ENCODE measurements at places on chromosomes 16 and 17.

- no peak for DNase-seq
Measured at GRCh38 chr16:52089476-52089875, 457.5 kb downstream of the TOX3 start.

DNA sequence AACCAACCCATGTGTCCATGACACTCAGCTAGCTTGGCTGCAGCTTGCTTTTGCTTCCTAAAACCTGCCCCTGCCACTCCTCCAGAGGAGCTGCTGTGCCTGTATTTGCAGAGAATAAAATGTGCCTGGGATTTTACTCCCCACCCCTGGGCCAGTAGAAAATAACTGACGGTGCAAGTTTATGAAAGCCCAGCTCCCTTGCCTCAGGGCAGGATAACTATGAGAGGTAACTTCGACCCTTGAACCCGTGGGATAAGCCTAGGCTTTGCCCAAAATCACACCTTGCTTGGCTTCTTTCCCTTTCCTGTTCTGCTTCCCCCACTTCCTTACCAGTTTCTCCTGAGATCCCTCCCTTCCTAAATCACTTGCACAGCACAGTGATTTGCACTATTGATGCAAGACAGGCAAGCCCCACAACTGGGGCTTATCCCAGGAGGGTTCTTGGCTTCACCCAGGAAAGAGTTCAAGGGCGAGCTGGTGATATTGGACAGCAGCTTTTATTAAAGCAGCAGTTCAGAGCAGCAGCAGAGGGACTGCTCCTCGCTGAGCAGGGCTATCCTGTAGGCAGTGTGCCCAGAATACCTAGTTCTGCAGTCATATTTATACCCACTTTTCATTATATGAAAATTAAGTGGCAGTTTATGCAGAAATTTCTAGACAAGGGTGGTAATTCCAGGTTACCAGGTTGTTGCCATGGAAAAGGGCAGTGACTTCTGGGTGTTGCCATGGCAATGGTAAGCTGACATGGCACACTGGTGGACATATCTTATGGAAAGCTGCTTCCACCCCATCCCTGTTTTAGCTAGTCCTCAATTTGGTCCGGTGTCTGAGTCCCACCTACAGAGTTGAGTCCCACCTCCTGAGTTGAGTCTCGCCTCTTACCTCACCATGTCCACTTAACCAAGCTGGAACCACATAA lies 6.3 kb upstream of the ERCC4 start:
- DNase-seq = no peak

DNA sequence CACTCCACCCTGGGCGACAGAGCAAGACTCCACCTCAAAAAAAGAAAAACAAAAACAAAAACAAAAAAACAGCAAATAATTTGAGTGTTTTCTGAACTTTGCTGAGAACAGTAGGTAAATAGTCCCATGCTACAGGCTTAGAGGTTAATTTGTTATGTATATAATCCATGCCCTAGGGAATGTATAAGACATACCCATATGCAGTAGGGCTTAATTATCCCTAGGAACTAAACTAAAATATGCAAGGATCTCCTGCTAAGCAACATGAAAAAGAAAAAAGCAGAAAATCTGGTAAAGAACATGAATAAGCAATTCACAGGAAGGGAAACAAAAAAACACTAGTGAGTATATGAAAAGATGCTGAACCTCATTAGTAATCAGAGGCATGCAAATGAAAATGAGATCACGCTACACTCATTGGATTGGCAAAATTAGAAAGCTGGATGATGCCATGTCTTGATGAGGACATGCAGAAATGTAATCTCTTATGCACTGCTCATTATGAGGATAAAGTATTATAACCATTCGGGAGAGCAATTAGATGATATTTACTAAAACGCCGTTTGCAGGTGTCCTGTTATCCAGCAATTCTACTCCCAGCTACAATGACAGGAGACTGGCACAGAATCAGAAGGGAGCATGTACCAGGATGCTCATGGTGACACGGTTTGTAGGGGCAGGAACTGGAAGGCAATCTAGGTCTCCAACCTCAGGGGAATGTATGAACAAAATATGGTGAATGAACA lies 5.6 kb downstream of the KCTD13 start:
- no peak for DNase-seq

DNA sequence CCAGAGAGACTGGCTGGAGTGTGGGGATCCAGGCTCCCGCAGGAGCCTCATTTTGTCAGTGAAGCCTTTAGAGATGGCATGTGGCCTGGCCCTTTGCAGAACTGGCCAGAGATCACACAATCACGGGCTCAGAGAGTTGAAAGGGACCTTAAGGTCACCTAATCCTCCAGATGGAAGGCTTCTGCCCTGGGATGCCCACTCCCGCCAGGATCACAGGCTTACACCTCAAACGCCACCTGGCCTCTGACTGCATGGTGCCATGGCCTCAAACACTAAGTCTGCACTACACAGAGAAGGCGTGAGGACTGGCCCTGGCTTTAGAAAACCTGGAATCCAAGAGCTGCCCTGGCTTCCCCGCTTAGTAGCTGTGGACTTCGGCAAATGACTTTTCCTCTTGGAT lies 306.8 kb upstream of the CCL2 start:
- DNase-seq = no peak

- no peak for DNase-seq
Measured at GRCh38 chr16:88329726-88330700, 52.7 kb upstream of the ZNF469 start.

GRCh38 chr16:26806657-26807056 lies 260.1 kb upstream of the C16orf82 start:
- no peak for DNase-seq

DNA sequence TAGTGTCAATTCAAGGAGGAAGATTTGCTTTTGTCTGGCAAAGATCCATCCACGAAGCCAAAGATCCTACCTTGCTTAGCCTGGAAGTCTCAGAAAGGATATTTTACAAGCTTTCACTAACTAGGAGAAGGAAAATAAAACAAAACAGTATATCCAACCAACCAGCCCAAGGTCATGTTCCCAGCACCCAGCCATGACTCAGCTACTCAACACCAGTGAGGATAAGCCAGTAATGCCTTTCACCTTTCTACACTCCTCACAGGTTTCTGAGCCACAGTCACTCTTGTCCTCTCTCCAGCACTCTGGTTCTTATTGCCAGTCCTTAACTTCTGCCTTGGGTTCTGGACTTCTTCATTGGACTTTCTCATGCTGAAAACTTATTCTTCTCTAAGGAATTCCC lies 116.2 kb downstream of the CDH11 start:
- no peak for DNase-seq

- no peak for DNase-seq
Measured at GRCh38 chr17:17545031-17545820, 46.3 kb downstream of the PEMT start.

DNA sequence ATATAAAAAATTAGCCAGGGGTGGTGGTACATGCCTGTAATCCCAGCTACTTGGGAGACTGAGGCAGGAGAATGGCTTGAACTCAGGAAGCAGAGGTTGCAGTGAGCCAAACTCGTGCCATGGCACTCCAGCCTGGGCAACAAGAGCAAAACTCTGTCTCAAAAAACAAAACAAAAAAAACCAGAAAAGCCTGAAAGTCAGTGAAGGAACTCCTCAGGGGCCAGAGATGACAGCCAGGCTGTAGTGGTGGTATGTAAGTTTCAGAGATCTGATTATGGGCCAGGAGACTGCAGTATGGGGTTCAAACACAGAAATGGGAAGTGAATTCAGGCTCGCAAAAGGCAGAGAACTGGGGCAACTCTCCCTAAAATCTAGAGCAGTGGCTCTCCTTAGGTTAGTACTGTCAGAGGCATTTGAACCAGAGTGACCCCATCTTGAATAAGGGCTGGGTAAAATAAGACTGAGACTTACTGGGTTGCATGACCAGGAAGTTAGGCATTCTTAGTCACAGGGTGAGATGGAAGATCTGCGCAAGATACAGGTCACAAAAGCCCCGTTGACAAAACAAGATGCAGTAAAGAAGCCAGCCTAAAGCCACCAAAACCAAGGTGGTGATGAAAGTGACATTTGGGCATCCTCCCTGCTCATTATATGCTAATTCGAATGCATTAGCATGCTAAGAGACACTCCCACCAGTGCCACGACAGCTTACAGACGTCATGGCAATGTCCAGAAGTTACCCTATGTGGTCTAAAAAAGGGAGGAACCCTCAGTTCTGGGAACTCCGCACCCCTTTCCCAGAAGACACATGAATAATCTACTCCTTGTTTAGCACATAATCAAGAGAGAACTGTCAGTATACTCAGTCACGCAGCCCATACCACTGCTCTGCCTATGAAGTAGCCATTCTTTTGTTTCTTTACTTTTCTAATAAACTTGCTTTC lies 120.2 kb upstream of the XYLT1 start:
- no peak for DNase-seq

All from Caco-2 (cell line).